ENCODE measurements at places on chromosomes 7 and 10. TPM values are rescaled to one million over a fixed set of nuclear protein-coding genes. Genes with fewer than 3 reads are reported as not detected.

GRCh38 chr10:123348691-123349572 is 194.7 kb downstream of the BUB3 start:
- no peak for DNase-seq
- no peaks in the 10 kb centered on the region for H3K27me3 ChIP-seq
- no peaks in the 10 kb centered on the region for H3K4me1 ChIP-seq
- no peak overlapping the region for H3K4me3 ChIP-seq
- no peaks in the 10 kb centered on the region for H3K36me3 ChIP-seq

DNA sequence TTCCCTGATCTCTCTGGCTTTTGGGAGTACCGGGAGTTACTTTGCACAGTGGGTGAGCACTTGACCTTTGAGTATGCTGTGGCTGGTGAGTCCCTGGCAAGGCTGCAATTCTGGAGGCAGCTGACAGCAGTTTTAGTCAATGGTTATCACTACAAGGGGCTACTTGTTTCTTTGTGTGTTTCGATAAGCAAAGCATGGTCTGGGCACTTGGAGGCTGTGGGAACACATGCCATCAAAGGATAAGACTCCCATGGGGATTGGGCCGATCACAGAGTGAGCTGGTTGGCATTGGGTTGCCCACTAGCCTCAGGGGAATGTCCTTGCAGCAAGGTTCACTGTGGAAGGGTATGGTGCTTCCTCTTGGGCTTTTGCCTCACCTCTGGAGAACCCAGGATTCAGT is 208.2 kb downstream of the SNX13 start:
- no peaks in the 10 kb centered on the region for H3K4me1 ChIP-seq
- no peak for DNase-seq
- no peaks in the 10 kb centered on the region for H3K36me3 ChIP-seq

DNA sequence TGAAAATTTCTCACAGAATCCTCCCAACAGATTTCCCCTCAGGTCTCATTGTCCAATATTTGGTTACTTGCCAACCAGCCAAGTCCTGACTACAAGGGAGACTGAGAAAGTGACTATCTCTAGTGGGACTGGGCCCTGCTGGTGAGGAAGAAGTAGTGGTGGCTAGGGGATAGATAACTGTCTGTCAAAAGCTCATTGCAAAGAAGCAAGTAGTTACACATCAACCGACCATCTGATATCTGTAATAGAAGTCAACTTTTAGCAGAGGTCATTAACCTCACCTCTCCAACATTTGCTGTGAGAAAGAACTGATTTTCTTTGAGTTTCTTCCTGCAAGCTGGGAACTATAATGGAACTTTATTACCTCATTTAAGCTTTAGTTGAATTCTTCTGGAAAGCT is 15.2 kb downstream of the STAMBPL1 start:
- H3K27ac ChIP-seq, result no peak overlapping the region
- no peak overlapping the region for H3K4me3 ChIP-seq
- H3K4me1 ChIP-seq, result peaks cover 4% of the 10 kb centered on the region
- no peaks in the 10 kb centered on the region for H3K36me3 ChIP-seq
- H3K27me3 ChIP-seq, result no peaks in the 10 kb centered on the region
- no peak for DNase-seq

GRCh38 chr7:155685070-155685790 is 40.8 kb downstream of the RBM33 start:
- H3K4me3 ChIP-seq, result no peak overlapping the region

GRCh38 chr10:21092683-21093524 is 195.8 kb upstream of the NEBL start:
- peaks cover 17% of the 10 kb centered on the region for H3K4me1 ChIP-seq
- no peak overlapping the region for H3K4me3 ChIP-seq

- H3K27me3 ChIP-seq, result no peaks in the 10 kb centered on the region
- no peak overlapping the region for H3K27ac ChIP-seq
- no peak for DNase-seq
- no peaks in the 10 kb centered on the region for H3K36me3 ChIP-seq
Measured at GRCh38 chr10:129075927-129076326, 391.1 kb upstream of the MGMT start.

- no peak overlapping the region for H3K27ac ChIP-seq
- no peak overlapping the region for H3K4me3 ChIP-seq
- H3K27me3 ChIP-seq, result no peaks in the 10 kb centered on the region
- no peaks in the 10 kb centered on the region for H3K36me3 ChIP-seq
- DNase-seq, result no peak
Measured at GRCh38 chr7:133934262-133934976, 192.7 kb upstream of the LRGUK start.

- no peaks in the 10 kb centered on the region for H3K27me3 ChIP-seq
- no peak overlapping the region for H3K27ac ChIP-seq
- peaks cover 9% of the 10 kb centered on the region for H3K4me1 ChIP-seq
- H3K4me3 ChIP-seq, result no peak overlapping the region
- no peaks in the 10 kb centered on the region for H3K36me3 ChIP-seq
- DNase-seq, result peak; percentile 100
Measured at GRCh38 chr10:34655286-34656170, 159.6 kb downstream of the PARD3 start.

- DNase-seq, result no peak
- no peaks in the 10 kb centered on the region for H3K4me1 ChIP-seq
- H3K27ac ChIP-seq, result no peak overlapping the region
- H3K36me3 ChIP-seq, result no peaks in the 10 kb centered on the region
- H3K27me3 ChIP-seq, result no peaks in the 10 kb centered on the region
Measured at GRCh38 chr7:70494225-70495032, 637.5 kb upstream of the GALNT17 start.

GRCh38 chr7:55158541-55159382 is 139.9 kb downstream of the EGFR start:
- H3K4me3 ChIP-seq, result no peak overlapping the region
- peak overlapping the region; percentile 86 for H3K27ac ChIP-seq
- DNase-seq, result peak; percentile 58
- H3K36me3 ChIP-seq, result peaks cover 61% of the 10 kb centered on the region

- H3K4me1 ChIP-seq, result 0 out of 2 replicates have a peak, but pooled peaks cover 4% of the 10 kb centered on the region
- DNase-seq, result no peak
- H3K27ac ChIP-seq, result no peak overlapping the region
- H3K27me3 ChIP-seq, result peaks cover 45% of the 10 kb centered on the region
- no peak overlapping the region for H3K4me3 ChIP-seq
Measured at GRCh38 chr10:78570633-78571235, 498.0 kb upstream of the ZMIZ1 start.

DNA sequence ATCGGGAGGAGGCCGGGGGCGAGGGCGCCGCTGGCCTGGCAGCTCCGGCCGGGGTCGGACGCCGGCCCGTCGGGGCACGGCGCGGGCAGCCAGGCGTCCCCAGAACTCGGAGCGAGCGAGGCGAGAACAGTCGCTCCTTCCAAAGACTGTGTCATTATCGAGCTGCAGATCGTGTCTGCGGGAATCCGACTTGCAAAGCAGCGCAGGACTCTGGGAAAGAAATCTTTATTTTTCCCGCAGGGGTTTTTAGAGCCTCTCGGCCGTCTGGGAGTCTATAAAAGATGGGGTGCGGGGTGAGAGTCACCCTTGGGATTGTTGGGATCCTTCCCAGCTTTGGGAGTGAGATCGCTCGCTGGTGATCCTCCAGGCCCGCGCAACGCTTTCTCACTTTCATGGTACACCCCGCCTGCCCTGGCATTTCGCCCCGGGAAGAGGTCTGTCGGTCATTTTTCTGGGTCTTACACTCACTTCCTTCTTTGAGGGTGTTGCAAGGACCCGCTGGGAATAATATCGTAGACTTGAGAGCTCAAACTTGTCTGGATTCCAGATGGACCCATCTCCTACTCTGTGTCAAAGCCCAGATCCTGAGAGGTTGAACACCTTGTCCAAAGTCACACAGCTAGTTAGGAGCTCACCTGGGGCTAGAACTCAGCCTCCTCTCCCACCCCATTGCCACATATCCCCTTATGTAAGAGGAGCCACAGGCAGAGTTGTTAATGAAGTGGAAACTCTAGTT is 1.0 kb downstream of the UBTD1 start:
- H3K36me3 ChIP-seq, result no peaks in the 10 kb centered on the region
- H3K4me1 ChIP-seq, result peaks cover 19% of the 10 kb centered on the region
- H3K4me3 ChIP-seq, result peak overlapping the region; percentile 96
- H3K27ac ChIP-seq, result no peak overlapping the region

- no peak overlapping the region for H3K4me3 ChIP-seq
- no peaks in the 10 kb centered on the region for H3K4me1 ChIP-seq
- no peak for DNase-seq
- no peaks in the 10 kb centered on the region for H3K27me3 ChIP-seq
- no peaks in the 10 kb centered on the region for H3K36me3 ChIP-seq
Measured at GRCh38 chr10:6958711-6959110, 378.6 kb upstream of the PRKCQ start.

DNA sequence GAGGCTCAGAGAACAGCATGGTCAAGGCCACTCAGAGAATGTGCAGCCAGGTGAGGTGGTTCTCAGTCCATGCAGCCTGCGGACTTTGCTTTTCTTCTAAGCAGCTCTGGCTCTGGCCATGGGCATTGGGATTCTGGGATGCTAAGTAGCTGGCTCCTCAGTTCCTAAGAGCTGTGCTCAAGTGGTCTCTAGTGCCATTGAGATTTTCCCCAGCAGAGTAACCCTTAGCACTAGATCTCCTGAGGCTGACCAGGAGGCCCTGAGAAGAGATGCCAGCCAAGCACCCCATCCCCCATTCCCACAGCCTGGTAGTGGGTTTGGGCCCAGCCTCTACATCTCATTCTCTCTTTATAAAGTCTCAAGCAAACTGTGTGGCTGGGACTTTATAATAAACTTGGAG is 77.1 kb downstream of the KCNMA1 start:
- H3K4me1 ChIP-seq, result peaks cover 19% of the 10 kb centered on the region
- H3K27me3 ChIP-seq, result no peaks in the 10 kb centered on the region
- H3K36me3 ChIP-seq, result no peaks in the 10 kb centered on the region
- no peak overlapping the region for H3K4me3 ChIP-seq
- no peak for DNase-seq

The ZRANB1 gene
- total RNA-seq, result 12.8 TPM

The ZNF12 gene
- total RNA-seq, result 12.5 TPM

The GPR37 gene
- 10.5 TPM for total RNA-seq

The IFRD1 gene
- 73.4 TPM for total RNA-seq

The JAKMIP3 gene
- total RNA-seq, result 0.92 TPM

The C7orf57 gene
- total RNA-seq, result not detected

The CRTAC1 gene
- total RNA-seq, result not detected

The ANKRD30A gene
- total RNA-seq, result 0.12 TPM

The ITIH2 gene
- total RNA-seq, result not detected

Data from PC-3 (cell line).